ENCODE measurements at places on chromosomes 4 and X.

GRCh38 chrX:100864657-100865391 lies 9.3 kb downstream of the NOX1 start:
- no peak for DNase-seq

DNA sequence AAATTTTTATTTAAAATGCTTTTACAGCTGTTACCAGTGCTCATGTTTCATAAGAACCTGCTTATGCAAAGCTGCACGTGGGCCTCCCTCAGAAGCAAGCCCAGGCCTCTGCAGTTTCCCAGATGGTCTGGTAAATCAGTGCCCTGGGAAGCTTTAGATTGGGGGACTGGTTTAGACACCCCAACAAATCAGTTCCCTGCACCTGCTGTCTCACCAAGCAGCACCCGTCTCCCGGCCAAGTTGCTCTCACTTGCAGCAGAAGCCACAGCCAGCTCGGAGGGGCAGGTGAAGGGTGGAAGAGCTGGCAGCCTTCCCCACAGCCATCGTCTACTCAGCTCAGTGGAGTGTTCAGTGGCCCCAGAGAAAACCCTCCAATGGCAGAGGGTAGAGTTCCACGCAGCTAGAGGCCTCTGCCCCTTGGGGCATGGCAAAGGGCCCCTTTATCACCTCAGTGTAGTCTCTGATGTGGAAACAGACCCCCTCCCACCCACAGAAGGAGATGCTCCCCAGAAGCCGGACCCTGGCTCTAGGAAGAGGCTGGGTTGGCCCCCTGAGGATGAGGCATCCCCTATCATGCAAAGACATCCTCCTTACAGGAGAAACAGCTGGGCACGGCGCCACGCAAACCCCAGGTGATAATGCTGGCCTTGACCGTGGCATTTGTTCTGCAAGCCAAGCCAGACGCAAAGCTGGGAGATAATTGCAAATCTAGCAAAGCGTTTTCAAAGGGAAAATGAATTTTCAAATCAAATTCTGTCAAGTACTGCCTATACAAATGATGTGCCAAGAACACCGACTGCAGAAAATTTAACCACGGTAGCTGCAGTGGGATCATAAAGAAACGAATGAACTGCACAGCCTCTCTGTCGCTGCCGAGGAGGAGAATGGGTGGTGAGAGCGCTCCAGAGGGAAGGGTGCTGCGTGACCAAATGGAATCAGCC lies 51.9 kb downstream of the ZFYVE28 start:
- DNase-seq, result no peak

GRCh38 chr4:106868381-106869035 lies 167.6 kb downstream of the DKK2 start:
- no peak for DNase-seq

GRCh38 chr4:76013540-76013939 lies 6.2 kb upstream of the CXCL9 start:
- DNase-seq, result no peak

GRCh38 chr4:173436771-173437265 lies 37.9 kb upstream of the SCRG1 start:
- no peak for DNase-seq

DNA sequence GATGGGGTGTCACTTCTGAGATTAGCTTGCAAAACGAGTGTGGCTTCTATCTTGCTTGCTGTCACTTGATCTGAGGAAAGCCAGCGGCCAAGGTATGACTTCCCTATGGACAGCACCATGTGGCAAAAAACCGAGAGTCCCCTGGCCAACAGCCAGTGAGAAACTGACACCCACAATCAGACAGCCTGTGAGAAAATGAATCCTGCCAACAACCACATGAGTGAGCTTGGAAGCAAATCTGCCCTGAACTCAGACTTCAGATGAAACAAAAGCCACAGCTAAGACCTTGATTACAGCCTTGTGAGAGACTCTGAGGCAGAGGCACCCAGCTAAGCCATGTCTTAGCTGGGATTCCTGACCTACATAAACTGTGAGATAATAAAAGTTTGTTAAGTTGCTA lies 45.5 kb downstream of the PPP1R2C start:
- no peak for DNase-seq

Data from GM23338 (cell line).